ENCODE measurements at places on chromosomes 4 and X. TPM values are rescaled to one million over a fixed set of nuclear protein-coding genes. Genes with fewer than 3 reads are reported as not detected.

The HSFX1 gene
- 1.7 TPM for total RNA-seq

The SLC2A9 gene
- 3.8 TPM for total RNA-seq

The ASMT gene
- 0.07 TPM for total RNA-seq

The SSX4B gene
- not detected for total RNA-seq

The AFF2 gene
- 0.07 TPM for total RNA-seq

The C4orf36 gene
- total RNA-seq: 0.33 TPM

The GYG2 gene
- 0.86 TPM for total RNA-seq

The GJB1 gene
- total RNA-seq: not detected

The GAGE2A gene
- total RNA-seq: not detected

The ZFP92 gene
- 0.23 TPM for total RNA-seq

The VSIG4 gene
- total RNA-seq: not detected

The GPR82 gene
- total RNA-seq: not detected

The YY2 gene
- total RNA-seq: 4.0 TPM
